ENCODE measurements at places on chromosomes 7 and 10. TPM values are rescaled to one million over a fixed set of nuclear protein-coding genes. Genes with fewer than 3 reads are reported as not detected.

The PPP1R17 gene
- total RNA-seq, result not detected

The METTL27 gene
- 1.7 TPM for total RNA-seq

The PRKAR2B gene
- 8.1 TPM for total RNA-seq

GRCh38 chr7:78020136-78020873, 221.7 kb downstream of the PHTF2 start:
- H3K4me3 ChIP-seq, result no peak overlapping the region
- DNase-seq, result peak; percentile 91
- H3K27ac ChIP-seq, result peak overlapping the region; percentile 92
- H3K36me3 ChIP-seq, result no peaks in the 10 kb centered on the region
- peaks cover 5% of the 10 kb centered on the region for H3K4me1 ChIP-seq

The LLCFC1 gene
- total RNA-seq, result not detected

DNA sequence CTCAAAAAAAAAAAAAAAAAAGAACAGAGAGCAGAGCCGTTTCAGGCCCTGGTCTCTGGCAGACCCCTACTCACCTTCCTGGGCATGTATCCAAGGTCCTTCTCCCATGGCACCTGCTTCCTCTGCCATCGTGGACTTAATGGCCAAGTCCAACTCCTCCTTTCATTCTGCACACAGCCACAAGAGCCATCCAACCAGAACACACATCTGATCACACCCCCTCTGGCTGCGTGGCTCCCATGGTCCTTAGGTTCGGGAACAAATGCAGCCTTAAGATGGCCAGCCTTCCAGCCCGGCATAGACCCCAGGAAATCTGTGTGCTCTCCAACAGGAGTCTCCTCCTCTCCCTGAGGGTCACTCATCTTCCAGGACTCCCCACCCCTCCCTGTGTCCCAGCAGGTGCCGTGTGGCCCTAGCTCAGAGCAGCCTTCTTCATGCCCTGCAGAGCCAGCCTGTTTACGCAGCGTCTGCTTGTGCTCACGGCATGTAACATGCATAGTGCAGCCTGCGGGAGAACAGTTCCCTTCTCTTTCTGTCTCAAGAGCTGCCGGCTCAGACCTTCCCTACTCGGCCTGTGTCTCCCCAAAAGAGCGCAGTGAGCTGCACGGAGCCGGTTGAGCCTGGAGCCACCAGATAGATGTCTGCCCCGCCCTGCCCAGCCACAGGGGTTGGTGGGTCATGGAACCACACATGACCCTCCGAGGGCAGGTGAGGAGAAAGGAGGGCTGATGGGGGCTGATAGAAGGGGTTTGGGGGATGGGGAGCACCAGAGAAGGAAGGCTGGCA, 157.3 kb downstream of the NRF1 start:
- DNase-seq, result no peak
- no peak overlapping the region for H3K4me3 ChIP-seq
- H3K4me1 ChIP-seq, result no peaks in the 10 kb centered on the region
- H3K27ac ChIP-seq, result no peak overlapping the region
- no peaks in the 10 kb centered on the region for H3K36me3 ChIP-seq
- peaks cover 47% of the 10 kb centered on the region for H3K27me3 ChIP-seq
